ENCODE measurements at places on chromosomes 12 and 14. TPM values are rescaled to one million over a fixed set of nuclear protein-coding genes. Genes with fewer than 3 reads are reported as not detected.

The SAMD15 gene
- total RNA-seq, result not detected

The GALNT16 gene
- 51.2 TPM for total RNA-seq

The KRT82 gene
- total RNA-seq, result not detected

The MEG3 gene
- 3.6 TPM for total RNA-seq

GRCh38 chr12:84757978-84758377, 154.6 kb downstream of the SLC6A15 start:
- H3K36me3 ChIP-seq, result no peaks in the 10 kb centered on the region
- H3K27me3 ChIP-seq, result no peaks in the 10 kb centered on the region
- DNase-seq, result no peak
